ENCODE measurements at places on chromosomes 4 and X. TPM values are rescaled to one million over a fixed set of nuclear protein-coding genes. Genes with fewer than 3 reads are reported as not detected.

The TEX13B gene
- total RNA-seq, result not detected

The TLR2 gene
- 1.2 TPM for total RNA-seq

The ENPEP gene
- 1.7 TPM for total RNA-seq

The TEX13C gene
- not detected for total RNA-seq

The TTC29 gene
- total RNA-seq, result 0.74 TPM

All from temporal lobe (tissue), 4 donors.